ENCODE measurements at places on chromosomes 7 and 10.

DNA sequence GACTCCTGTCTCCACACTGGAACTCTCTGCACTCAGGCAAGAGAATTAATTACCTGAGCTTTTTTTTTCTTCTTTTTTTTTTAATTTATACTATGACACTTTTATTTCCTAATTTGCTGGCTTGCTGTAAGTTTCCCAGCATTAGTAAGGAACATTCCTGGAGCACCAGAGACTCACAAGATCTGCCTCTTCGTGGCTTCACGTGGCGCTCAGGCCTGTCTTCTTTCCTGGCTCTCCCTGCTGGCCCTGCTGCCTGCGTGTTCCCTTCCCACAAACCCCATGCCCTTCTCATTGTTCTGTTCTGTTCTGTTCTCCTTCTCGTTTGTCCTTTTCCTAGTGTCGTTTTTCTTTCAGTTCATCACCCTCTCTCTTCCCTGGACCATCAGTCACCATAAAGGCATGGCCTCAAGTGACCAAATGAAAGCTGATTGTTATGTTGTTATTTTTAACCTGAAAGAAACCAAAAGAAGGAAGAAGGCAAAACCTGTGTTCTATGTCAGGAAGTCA lies 591.6 kb upstream of the PFKP start:
- DNase-seq, result no peak

DNA sequence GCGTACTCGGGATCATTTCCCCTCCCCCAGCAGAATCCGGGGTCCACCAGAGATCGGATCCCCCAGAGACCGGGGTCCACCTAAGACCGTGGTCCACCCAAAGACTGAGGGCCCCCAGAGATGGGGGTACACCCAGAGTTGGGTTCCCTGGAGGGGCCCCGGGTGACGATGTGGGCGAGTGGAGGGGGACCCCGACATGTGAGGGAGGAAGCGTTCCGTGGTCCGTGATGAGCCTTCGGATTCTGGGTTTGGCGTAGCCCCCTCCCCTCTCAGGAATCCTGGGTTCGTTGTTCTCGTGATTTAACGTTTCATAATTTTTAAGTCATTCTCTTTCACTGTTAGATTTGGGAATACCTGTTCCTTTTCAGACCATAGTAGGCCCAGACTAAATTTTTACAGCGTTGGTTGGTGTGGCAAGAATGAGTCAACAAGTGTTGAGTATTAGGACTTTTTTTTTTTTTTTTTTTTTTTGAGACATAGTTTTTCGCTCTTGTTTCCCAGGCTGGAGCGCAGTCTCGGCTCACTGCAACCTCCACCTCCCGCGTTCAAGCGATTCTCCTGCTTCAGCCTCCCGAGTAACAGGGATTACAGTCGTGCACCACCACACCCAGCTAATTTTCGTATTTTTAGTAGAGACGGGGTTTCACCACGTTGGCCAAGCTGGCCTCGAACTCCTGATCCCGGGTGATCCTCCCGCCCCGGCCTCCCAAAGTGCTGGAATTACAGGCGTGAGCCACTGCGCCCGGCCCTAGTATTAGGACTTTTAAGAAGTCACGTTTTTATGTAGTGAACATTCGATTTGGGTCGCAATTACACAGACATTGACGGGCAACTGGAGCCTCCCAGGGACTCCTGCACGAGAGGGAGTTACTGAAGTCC lies 672 bp downstream of the GTPBP4 start:
- DNase-seq, result no peak

DNA sequence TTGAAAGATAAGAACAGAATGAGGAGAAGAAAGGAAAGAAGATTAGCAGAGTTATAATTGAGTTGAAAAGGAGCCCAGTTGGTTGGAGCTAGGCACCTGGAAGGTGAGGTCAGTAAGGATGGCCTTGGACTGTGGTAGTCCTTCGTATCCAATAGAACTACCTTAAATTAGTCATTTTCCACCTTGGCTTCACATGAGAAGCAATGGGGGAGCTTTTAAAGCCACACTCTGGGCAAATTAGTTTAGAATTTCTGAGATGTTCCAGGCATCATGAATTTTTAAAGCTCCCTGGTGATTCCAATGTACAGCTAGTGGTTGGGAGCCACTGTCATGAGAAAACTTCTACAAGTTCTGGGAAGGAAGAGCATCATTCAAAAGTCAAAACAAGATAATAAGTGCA lies 27.3 kb upstream of the CYP3A5 start:
- no peak for DNase-seq

DNA sequence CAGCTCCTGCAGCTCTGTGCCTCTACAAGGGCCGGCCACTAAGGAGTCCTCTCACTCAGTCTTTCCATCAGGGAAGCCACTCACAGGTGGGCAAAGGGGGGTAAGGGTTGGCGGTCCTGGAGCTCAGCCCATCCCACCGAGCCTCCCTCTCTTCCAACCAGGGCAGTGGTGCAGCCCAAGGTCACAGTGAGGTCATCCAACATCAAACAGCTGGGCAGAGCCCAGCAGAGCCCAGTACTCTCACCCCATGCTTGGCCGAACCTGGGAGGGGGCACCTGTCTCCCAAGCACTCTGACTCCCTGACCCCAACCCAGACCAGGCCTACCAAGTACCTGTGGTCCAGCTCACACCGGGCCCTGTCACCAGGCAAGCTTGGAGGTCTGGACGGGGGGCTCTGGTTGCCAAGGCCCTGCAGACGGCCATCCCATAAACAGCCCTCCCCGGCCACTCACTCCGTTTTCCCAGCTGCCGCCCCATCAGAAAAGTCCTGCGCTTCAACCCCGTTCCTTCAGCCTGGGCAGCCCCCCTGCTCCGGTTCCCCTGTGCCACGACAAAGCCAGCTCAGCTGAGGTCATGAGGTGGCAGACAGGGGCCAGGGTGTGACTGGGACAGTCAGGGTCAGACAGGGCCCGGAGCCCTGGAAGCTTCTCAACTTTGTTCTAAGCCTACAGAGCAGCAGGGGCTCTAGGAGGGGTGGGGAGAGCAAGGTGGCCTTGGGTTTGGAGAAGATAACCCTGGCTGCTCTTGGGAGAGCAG lies 27.5 kb downstream of the PDGFA start:
- DNase-seq, result no peak

DNA sequence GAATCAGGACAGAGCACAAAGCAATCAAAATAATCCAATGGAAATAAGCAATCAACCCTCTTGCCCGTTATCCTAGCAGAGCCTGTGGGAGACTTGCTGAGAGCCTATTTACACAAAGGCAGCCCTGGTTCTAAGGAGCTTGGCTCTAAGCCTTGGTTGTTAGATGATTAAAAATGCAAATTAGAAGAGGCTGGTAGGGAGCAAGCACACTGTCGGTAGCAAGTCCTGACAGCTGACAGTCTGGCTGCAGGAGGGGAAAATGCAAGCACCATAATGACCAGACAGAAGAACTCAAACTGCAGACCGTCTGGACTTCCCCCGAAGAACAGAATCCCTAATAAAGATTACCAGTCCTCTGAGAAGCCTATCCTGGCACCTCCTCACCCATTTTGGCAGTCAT lies 131.8 kb upstream of the CTTNBP2 start:
- no peak for DNase-seq

DNA sequence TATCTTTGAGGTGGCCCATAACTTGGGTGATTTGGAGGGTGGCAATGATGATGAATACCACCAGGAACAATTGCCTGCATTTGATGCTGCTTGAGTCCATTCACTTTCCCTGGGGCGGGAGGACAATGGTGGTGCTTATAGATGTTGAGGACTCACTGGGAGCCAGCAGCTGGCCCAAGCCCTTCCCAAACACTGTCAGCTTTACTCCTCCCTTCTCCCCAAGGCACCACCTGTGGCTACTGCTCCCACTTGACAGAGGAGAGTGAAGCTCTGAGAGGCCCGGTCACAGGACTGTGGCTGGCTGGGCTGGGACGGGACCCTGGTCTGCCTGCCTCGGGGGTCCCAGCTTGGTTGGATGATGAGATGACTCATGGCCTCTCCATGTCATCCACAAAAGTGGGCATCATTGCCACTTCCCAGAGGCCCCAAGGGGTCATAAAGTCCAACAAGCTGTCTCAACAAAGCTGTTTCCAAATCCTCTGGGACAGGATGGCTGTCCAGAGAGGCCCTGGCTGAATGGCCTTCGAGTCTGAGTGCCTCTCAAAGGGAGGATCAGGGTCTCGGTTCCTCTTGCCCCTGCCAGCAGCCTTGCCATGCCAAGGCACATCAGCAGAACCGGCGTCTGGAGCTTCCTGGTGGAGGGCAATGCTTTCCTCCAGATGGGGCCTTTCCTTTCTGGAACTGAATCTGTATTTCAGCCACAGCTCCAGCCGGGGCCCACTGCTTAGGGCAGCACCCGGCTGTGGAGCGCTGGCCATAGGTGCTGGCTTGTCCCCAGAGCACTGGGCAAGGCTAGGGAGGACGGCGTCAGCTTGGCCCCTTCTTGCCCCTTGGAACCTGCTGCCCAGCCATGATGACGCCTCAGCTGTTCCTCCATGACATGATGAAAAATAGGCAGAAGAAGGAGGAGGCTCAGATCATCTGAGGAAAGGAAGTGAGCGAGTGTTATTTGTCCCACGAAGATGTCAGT lies 47.0 kb upstream of the PLEKHA1 start:
- DNase-seq, result no peak
